ENCODE measurements at places on chromosomes 2 and 18.

DNA sequence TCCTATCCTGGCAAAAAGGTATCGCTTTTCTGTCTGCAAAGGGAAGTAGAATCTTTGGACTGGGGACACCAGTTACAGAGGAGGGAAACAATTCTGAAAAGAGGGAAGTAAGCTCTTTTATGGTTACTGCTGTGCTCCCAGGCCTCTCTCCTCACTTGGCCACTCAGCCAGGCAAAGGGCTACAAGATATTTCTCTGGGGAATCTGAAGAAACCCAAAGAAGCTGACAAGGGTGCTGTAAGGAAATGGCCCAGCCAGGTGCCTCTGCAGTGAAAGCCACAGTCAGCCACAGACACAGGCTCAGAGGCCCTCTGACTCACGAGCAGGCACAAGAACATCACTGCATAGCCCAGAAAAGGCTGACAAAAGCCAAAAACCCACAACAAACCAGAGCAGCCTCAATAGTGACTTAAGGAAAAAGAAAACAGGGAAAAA is 5.8 kb downstream of the HDLBP start:
- DNase-seq, result peak; percentile 44

- DNase-seq, result no peak
Observed at GRCh38 chr2:222884114-222884771, 23.4 kb downstream of the ACSL3 start.

DNA sequence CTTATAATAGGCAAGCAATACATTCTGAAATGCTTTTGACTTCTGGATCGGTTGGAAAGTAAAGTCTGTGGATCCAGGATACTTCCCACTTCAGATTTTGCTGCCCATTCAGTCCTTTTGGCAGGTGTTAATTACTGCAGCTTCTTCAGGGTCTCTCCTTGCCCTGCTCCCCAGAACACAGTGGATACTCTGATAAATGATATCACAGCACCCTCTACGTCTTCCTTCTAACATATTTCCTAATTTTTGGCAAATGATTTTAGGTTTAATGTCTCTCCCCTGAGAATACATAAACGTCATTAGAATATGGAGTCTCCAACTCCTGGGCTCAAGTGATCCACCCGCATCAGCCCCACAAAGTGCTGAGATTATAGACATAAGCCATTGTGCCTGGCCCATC is 249.8 kb downstream of the NYAP2 start:
- DNase-seq, result no peak

DNA sequence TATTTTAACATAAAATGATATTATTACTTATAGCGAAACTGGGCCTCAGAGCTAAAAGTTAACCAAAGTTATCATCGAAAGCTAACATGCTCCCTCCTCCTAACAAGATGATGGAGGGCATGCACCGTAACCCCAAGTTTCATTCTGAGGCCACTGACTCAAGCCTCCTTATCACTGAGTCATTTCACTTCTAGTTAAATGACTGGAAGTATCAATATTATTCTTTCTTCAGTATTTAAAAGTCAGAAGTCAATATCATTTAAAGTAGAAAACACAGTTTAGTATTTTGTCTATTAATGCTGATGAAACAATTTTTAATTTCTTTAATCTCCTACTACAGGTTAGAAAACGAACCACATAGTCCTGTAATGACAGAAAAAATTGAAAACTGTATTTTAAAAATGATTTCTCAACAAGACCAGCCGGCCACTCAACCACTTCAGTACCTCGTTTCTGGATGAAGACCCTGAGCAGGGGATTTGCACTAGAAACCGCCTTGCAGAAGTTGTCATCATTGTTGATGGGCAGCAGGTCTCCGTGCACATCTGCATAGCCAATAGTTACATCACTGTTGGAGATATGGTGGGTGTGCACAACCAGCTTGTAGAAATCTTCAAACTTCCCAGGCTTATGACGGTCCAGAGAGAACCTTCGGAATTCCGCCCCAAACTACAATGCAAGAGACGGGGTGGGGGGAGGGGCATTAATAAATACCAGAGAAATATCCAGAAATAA is 44.9 kb downstream of the PARD6G start:
- DNase-seq, result no peak

GRCh38 chr2:56018267-56018666 is 94.7 kb upstream of the EFEMP1 start:
- no peak for DNase-seq

DNA sequence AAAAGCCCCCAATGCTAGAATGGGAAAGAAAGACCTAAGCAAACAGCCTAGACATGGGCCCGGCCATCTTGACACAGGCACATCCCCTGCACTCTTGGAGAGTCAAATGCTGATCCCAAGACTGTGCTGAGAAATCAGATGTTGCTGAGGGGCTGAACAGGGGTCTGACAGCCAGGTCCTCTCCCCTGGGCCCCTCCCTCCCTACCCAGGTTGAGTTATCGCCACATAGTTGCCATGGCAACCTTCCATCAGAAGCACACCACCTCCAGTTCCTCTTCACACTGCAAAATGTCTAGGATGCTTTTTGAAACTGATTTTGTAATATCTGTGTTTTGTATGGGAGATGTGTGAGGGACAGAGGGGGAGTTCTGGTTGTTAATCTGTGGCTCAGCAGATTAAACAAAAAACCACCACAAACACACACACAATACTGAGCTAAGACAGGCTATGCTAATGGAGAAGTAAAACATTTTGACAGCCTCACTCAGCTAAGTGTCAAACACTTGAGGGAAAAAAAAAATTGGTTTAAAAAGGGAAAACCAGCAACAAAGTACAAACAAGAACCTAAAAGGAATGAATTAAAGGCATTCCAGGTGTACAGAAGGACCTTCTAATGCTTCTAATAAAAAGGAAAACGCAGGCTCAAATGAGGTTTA is 88.2 kb downstream of the TMEM163 start:
- DNase-seq, result no peak

GRCh38 chr2:172865422-172865821 is 129.8 kb downstream of the RAPGEF4 start:
- DNase-seq, result no peak

DNA sequence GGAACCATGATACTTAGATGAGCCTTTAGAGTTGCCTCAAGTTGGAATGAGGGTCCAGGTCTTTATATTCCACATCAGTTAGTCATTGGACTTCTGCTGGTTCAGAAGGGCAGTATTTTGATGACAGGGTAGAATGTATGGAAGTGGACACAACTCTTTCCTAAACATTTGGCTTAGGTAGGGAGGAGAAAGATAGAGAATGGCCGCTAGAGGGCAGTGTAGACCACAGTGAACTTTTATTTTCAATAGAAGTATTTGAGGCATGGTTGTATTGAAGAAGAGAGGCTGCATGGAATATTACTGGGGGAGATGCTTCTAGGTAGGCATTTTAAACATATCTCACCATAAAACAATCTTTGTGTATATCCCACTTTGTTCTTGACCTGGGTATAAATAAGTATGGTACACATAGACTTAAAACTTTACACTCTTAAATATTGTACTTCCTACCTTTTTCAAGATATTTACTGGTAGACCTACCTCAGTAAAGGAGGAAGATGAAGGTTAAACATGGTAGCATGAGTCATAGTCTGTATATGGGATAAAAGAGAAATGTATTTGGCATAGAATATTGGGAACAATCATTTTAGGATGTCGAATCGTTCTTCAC is 497.6 kb upstream of the FAM98A start:
- no peak for DNase-seq

DNA sequence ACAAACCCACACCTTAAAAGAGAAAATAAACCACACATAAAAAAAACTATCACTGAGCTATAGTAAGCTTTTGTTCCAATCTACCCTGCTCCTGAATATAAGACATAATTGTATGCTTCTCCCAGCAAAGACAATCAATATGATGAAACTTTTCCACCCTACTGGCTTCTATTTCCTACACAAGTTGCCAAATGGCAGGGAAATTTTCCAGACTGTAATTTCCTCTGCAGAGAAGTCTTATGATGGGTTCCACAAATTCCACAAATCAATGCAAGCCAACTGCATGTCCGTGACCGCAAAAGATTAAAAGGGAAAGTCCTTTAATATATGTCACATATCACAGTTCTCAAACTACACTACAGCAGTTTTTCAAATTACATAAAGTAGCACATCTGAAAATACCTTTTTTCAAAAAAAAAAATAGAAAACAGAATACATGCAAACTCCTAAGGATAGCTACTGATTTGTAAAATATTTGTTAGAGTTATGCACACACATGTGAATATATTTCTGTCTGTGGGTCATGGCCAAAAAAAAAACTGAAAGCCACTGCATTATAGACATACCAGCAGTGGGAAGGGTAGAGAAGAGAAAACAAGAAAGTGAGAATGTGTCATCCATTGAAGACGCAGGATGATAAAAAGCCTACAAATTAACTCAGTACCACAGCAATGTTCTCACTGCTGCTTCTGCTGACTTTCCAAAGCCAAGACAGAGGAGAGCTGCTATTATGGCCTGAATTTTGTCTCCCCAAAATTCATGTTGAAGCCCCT is 61.4 kb downstream of the RPL31 start:
- DNase-seq, result no peak

- DNase-seq, result no peak
Observed at GRCh38 chr18:9719421-9719981, 11.4 kb downstream of the RAB31 start.

GRCh38 chr18:58446391-58447060 is 182.4 kb downstream of the ALPK2 start:
- DNase-seq, result no peak

DNA sequence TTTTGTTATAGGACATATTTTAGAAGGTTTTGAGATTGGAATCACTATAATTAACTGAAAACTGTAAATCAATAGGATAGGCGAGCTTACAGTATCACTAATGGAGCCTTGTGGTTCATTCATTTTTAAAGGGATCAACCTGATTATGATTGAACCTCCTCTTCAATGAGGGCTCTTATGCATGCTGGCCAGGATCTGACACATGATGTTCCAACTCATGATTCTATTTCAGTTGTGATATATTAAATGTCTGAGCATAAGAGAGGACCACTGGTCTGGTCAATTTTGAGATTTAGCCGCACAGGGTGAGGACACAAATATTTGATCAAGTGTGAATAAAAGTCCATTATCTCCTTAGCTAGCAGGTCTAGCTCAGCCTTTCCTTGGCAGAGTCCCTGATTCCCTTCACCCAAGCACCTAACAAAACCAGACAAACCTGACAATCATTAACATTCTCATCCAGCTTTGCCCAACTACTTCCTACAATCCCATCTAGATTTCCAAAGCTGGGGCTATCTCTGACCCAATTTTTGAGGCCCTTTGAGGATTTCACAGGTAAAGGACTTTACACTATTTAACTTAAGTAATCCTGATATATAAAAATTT is 6.9 kb upstream of the MAP4K4 start:
- no peak for DNase-seq

GRCh38 chr2:45024097-45024496 is 14.8 kb upstream of the SIX2 start:
- no peak for DNase-seq

DNA sequence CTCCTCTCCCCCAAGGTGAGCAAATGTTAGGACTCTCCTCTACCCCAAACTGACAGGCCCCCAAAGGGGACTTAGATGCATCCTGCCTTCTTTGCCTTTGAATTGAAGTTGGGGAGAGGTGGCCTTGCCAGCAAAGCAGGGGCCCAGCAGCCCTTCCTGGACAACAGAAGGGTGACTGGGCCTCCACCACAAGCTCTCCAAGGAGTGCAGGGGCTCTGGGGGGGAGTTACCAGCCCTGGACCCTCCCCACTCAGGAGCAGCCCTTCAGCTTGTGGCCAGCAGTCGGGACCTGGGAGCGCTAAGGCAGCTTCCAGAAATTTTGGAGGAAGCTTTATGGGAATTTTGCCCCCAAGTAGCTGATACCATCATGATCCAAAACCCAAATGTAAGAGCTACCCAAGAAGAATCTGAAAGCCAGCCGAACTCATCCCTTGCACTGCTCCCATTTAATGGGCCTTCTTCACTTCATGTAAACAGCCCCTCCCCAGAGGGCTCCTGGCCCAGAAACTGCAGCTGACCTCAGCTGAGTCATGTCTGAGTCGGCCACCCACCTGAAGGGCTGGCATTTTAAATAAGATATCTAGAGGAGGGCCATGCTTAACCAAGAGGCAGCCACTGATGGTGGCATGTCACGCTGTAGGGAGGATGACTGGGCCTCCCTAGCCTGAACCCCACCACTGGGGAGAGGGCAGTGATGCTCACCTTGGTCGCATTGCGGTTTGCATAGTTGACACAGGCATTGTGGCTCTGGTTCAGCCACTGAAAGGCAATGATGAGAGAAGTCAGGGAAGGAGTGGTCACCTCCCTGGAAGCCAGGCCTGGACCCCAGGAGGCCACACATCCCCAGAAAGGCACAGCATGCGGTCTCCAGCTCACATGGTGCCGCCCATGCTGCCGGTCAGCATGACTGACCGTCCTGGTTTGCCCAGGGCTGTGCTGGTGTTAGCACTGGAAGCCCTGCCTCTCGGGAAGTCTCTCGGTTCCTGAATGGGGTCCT is 71.5 kb downstream of the SFXN5 start:
- no peak for DNase-seq

DNA sequence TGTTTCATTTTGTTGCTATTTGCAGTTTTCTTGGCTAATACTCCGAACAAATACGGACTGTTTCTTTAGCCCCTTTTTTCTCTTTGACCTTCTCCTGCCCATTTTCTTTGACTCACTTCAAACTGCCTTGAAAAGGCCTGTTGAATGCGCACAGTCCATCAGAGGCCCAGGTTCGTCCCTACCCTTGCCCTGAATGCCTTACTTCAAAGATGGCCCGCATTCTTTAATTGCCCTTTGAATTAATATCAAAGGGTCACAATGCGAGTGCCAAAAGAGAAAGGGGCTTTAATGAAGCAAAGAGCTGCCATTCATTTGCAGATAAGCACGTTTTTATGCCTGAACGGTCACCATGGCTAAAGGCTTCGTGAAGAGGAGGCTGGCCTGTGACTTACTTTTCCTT is 29.7 kb downstream of the PAX3 start:
- DNase-seq, result no peak

- no peak for DNase-seq
Observed at GRCh38 chr2:236988690-236989624, 96.7 kb upstream of the COPS8 start.

GRCh38 chr2:212314680-212315079 is 223.9 kb downstream of the ERBB4 start:
- no peak for DNase-seq

- no peak for DNase-seq
Observed at GRCh38 chr2:69450735-69451416, 13.6 kb upstream of the NFU1 start.

- DNase-seq, result no peak
Observed at GRCh38 chr18:10732990-10733389, 207.2 kb downstream of the NAPG start.

GRCh38 chr2:118835746-118836410 is 11.6 kb downstream of the EN1 start:
- no peak for DNase-seq

- DNase-seq, result no peak
Observed at GRCh38 chr2:73257021-73257420, 22.9 kb downstream of the CCT7 start.

- no peak for DNase-seq
Observed at GRCh38 chr18:37355772-37356171, 209.8 kb downstream of the CELF4 start.

Measured in stimulated activated CD8-positive, alpha-beta memory T cell treated with anti-CD3 and anti-CD28 coated beads, Interleukin-15, amount 100 ng/mL, for 1 hour (primary cell).